ENCODE measurements at places on chromosomes 3 and 15. TPM values are rescaled to one million over a fixed set of nuclear protein-coding genes. Genes with fewer than 3 reads are reported as not detected.

Gene GXYLT2
- total RNA-seq: 0.09 TPM

Gene TUSC7
- total RNA-seq: not detected

Gene EEFSEC
- total RNA-seq: 2.1 TPM

Gene ADAMTS9
- total RNA-seq: 31.8 TPM

Gene A4GNT
- total RNA-seq: not detected

Gene DUOXA2
- total RNA-seq: not detected

Gene CX3CR1
- total RNA-seq: not detected

Gene HTR3E
- total RNA-seq: not detected

Gene AGBL1
- total RNA-seq: not detected

Gene MINAR1
- 0.77 TPM for total RNA-seq

Gene ZFAND6
- 237 TPM for total RNA-seq

Gene CCDC39
- total RNA-seq: not detected

Gene CHDH
- 0.11 TPM for total RNA-seq

Gene CLDN1
- total RNA-seq: under 0.01 TPM

Gene GOLGA6A
- total RNA-seq: not detected

Gene GLDN
- not detected for total RNA-seq

Gene KIF23
- 5.3 TPM for total RNA-seq

Gene NR1I2
- not detected for total RNA-seq

Gene PRKCI
- 25.0 TPM for total RNA-seq

Gene ATP10A
- 0.54 TPM for total RNA-seq

Gene FETUB
- total RNA-seq: not detected

Gene TFDP2
- 11.3 TPM for total RNA-seq

Gene SNX22
- 0.11 TPM for total RNA-seq

Gene MEIS2
- 12.2 TPM for total RNA-seq

Gene MKRN3
- 0.65 TPM for total RNA-seq

Gene SLC24A5
- total RNA-seq: not detected

Gene ADGRG7
- total RNA-seq: not detected

Gene ALS2CL
- 4.0 TPM for total RNA-seq

Gene FBXO40
- total RNA-seq: not detected

Gene TMEM266
- not detected for total RNA-seq

Gene SLC51B
- not detected for total RNA-seq

Gene EHD4
- 33.7 TPM for total RNA-seq

Gene RPL4
- total RNA-seq: 2,559 TPM

Gene CCNL1
- 184 TPM for total RNA-seq

Gene CCDC13
- total RNA-seq: 0.22 TPM

Gene COL8A1
- 15.6 TPM for total RNA-seq

Gene ZIC1
- not detected for total RNA-seq

Gene ZPLD1
- total RNA-seq: not detected
